ENCODE measurements at places on chromosomes 4 and X.
A peak's percentile ranks its signal among the peaks of the same experiment; 100 is the strongest.

DNA sequence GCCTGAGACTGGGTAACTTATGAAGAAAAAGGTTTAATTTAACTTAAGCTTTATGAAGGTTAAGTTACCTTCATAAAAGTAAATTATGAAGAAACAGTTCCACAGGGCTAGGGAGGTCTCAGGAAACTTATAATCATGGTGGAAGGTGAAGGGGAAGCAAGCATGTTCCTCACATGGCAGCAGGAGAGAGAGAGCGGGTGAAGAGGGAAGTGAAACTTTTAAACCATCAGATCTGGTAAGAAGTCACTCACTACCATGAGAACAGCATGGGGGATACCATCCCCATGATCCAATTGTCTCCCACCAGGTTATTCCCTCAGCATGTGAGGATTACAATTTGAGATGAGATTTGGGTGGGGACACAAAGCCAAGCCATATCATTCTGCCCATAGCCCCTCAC is 944.7 kb upstream of the NDST4 start:
- H3K36me3 ChIP-seq: no peaks in the 10 kb centered on the region
- H3K27me3 ChIP-seq: no peaks in the 10 kb centered on the region
- DNase-seq: no peak
- no peak overlapping the region for H3K27ac ChIP-seq
- no peak overlapping the region for H3K4me3 ChIP-seq

DNA sequence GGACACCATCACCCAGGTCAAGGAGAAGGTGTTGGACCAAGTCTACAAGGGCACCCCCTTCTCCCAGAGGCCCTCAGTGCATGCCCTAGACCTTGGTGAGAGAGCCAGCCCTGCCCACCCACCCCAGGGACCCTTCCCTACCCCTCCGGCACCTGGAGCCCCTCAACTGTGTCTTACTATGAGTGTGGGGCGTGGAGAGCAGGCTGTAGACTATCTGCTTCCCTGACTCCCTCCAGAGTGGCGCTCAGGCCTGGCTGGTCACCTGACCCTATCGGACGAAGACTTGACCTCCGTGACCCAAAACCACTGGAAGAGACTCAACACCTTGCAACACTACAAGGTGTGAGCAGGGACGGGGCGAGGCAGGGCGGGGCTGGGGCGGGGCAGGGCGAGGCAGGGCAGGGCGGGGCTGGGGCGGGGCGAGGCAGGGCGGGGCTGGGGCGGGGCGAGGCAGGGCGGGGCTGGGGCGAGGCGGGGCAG is 4.7 kb upstream of the SRPK3 start:
- peaks cover 17% of the 10 kb centered on the region for H3K36me3 ChIP-seq
- H3K4me3 ChIP-seq: no peak overlapping the region
- H3K27ac ChIP-seq: no peak overlapping the region

DNA sequence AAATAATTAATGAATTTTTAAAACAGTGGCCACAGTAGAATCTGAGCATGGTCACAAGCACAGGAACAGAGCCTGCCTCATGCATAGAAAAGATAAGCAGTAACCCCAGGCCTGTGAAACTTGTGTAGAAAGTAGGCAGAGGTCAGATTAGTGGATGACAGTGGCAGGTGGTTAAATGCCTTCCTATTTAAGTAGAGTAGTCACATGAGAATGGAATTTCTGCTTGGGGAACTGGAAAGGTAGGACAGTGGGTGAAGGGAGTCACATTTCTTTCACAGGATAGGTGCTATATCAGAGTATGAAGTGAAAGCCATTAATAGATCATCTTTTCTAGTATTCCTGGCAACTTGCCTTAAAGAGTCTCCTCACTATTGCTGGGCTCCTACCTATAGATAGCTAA is 34.9 kb upstream of the ASB12 start:
- no peaks in the 10 kb centered on the region for H3K27me3 ChIP-seq
- H3K4me1 ChIP-seq: no peaks in the 10 kb centered on the region
- H3K4me3 ChIP-seq: no peak overlapping the region

GRCh38 chr4:7132730-7133582 is 59.4 kb upstream of the SORCS2 start:
- H3K36me3 ChIP-seq: no peaks in the 10 kb centered on the region
- H3K4me1 ChIP-seq: peaks cover 8% of the 10 kb centered on the region
- H3K27ac ChIP-seq: no peak overlapping the region
- DNase-seq: no peak
- H3K4me3 ChIP-seq: no peak overlapping the region

GRCh38 chr4:75916091-75916661 is 13.9 kb upstream of the PPEF2 start:
- peak; percentile 35 for DNase-seq
- H3K36me3 ChIP-seq: peaks cover 5% of the 10 kb centered on the region
- H3K27me3 ChIP-seq: no peaks in the 10 kb centered on the region
- H3K4me3 ChIP-seq: no peak overlapping the region
- H3K27ac ChIP-seq: peak overlapping the region; percentile 31
- no peaks in the 10 kb centered on the region for H3K4me1 ChIP-seq

GRCh38 chr4:119652998-119653397 is 24.4 kb upstream of the PDE5A start:
- H3K4me1 ChIP-seq: no peaks in the 10 kb centered on the region
- H3K27me3 ChIP-seq: no peaks in the 10 kb centered on the region
- H3K4me3 ChIP-seq: no peak overlapping the region
- H3K36me3 ChIP-seq: no peaks in the 10 kb centered on the region
- no peak for DNase-seq
- no peak overlapping the region for H3K27ac ChIP-seq

- H3K4me1 ChIP-seq: no peaks in the 10 kb centered on the region
- DNase-seq: no peak
- no peaks in the 10 kb centered on the region for H3K27me3 ChIP-seq
- no peak overlapping the region for H3K27ac ChIP-seq
- H3K4me3 ChIP-seq: no peak overlapping the region
- H3K36me3 ChIP-seq: no peaks in the 10 kb centered on the region
Measured at GRCh38 chr4:139934057-139934707, 219.8 kb downstream of the MAML3 start.

DNA sequence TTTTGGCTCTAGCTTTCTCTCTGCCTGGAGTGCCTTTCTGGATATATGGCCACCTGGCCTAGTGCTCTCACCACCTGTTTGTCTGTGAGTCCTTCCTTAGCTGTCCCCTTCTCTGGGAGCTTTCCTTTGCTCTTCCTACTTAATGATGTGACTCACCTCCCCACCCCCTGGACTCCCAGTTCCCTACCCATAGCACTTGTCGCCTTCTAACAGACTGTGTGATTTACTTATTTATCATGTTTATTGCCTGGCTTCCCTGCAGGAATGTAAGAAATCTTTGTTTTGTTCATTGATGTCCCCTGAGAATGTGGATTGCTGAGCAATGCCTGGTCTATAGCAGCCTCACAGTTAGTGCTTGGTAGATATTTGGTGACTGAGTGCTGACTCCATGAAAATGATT is 18.9 kb downstream of the ADD1 start:
- peak; percentile 22 for DNase-seq
- no peak overlapping the region for H3K4me3 ChIP-seq
- H3K4me1 ChIP-seq: peaks cover 40% of the 10 kb centered on the region
- no peak overlapping the region for H3K27ac ChIP-seq
- H3K36me3 ChIP-seq: peaks cover 6% of the 10 kb centered on the region

GRCh38 chr4:54940996-54941865 is 184.2 kb downstream of the KDR start:
- no peaks in the 10 kb centered on the region for H3K4me1 ChIP-seq
- H3K36me3 ChIP-seq: no peaks in the 10 kb centered on the region
- no peak overlapping the region for H3K4me3 ChIP-seq

DNA sequence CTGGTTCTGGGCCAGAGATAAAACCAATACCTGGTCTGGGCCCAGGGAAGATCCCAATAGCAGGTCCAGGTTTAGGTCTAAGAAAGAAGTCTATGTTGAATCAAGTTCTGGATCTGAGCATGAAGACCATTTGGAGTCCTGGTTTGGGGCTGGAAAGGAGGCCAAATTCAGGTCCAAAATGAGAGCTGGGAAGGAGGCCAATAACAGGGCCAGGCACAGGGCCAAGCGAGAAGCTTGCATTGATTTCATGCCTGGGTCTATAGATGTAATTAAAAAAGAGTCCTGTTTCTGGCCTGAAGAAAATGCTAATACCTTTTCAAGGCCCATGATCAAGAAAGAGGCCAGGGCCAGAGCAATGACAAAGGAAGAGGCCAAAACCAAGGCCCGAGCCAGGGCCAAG is 3.4 kb downstream of the GPRASP1 start:
- no peak overlapping the region for H3K4me3 ChIP-seq
- DNase-seq: no peak
- H3K27me3 ChIP-seq: peaks cover 21% of the 10 kb centered on the region
- no peaks in the 10 kb centered on the region for H3K36me3 ChIP-seq

DNA sequence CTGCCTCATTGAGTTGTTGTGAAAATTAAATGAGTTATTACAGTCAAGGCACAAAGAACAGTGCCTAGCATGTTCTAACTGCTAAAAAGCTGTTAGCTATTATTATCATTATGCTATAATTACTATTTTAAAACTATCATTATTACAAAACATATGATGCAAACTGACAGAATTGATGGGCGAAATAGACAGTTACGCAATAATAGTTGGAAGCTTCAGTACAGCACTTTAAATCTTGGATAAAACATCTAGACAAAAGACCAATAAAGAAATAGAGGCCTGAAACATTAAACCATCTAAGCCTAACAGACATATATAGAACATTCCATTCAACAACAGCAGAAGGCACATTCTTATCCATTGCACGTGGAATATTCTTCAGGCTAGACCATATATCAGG is 73.0 kb downstream of the TAB3 start:
- no peak overlapping the region for H3K4me3 ChIP-seq
- H3K4me1 ChIP-seq: no peaks in the 10 kb centered on the region
- no peak for DNase-seq
- H3K27me3 ChIP-seq: no peaks in the 10 kb centered on the region

- no peaks in the 10 kb centered on the region for H3K36me3 ChIP-seq
- H3K4me3 ChIP-seq: no peak overlapping the region
- no peak overlapping the region for H3K27ac ChIP-seq
- no peak for DNase-seq
- H3K4me1 ChIP-seq: no peaks in the 10 kb centered on the region
Measured at GRCh38 chrX:39327255-39327654, 526.0 kb downstream of the MID1IP1 start.

DNA sequence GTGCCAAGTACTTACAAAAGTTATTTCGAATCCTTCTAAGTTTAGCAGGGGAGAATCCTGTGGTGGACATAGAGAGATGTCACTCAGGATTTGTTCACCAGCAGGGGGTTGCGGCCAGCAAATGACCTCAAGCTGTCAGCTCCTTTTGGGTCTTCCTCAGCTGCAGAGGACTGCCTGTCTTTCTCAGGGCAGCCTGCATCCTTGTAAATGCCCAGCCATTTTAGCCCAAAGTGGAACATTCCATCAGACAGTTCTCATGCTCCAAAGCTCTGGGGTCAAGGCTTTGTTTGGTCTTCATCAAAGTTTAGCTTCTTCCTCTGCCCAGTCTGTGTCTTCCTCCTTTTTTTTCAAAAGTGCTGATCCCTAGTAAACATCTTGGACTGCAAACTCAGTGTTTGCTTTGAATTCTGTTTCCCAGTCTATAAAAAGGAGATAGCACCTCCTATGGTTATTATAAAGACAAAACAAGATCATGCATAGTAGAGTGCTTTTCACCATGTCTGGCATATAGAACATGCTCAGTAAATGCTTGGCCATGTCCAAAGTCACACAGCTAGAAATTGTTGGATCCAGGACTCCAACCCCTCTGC is 156.4 kb upstream of the GATB start:
- DNase-seq: no peak
- no peak overlapping the region for H3K27ac ChIP-seq
- no peak overlapping the region for H3K4me3 ChIP-seq
- H3K4me1 ChIP-seq: peaks cover 11% of the 10 kb centered on the region
- H3K27me3 ChIP-seq: no peaks in the 10 kb centered on the region
- H3K36me3 ChIP-seq: no peaks in the 10 kb centered on the region

- H3K27me3 ChIP-seq: no peaks in the 10 kb centered on the region
- peak; percentile 27 for DNase-seq
- H3K4me1 ChIP-seq: peaks cover 8% of the 10 kb centered on the region
- no peak within 1 kb of the TSS for H3K27ac ChIP-seq
- H3K4me3 ChIP-seq: peak within 1 kb of the TSS; percentile 67
Measured at GRCh38 chr4:89307446-89308160, at the start of gene GPRIN3. Gene GPRIN3, minus strand, starts transcription at chr4:89307800. Its CDS starts 57,690 bp downstream, at chr4:89250110.

- no peaks in the 10 kb centered on the region for H3K36me3 ChIP-seq
- no peaks in the 10 kb centered on the region for H3K4me1 ChIP-seq
- no peak for DNase-seq
- no peak overlapping the region for H3K27ac ChIP-seq
Measured at GRCh38 chr4:114137984-114138383, 158.5 kb upstream of the ARSJ start.

GRCh38 chr4:121390335-121390734 is 9.5 kb upstream of the QRFPR start:
- no peaks in the 10 kb centered on the region for H3K36me3 ChIP-seq
- no peak for DNase-seq
- H3K4me3 ChIP-seq: no peak overlapping the region
- no peak overlapping the region for H3K27ac ChIP-seq

DNA sequence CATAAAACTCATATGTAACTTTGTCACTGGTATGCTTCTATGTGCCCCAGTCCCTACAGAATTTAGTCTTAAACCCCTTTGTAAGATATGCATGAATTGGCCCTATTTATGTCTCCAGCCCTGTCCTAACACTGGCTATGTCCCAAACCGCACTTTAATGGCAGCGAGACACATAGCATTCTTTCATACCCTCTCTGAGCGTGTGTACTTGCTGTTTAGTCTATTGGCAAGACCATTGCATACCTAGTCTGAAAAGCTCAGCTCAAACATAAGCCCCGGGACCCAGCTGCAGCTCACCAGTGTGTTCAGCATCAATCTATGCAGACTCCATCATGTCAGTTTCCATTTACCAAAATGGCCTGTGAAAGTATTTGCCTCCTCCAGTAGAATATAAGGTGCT is 1018.4 kb upstream of the TENM3 start:
- no peak overlapping the region for H3K4me3 ChIP-seq
- H3K27me3 ChIP-seq: no peaks in the 10 kb centered on the region
- no peak for DNase-seq
- peaks cover 6% of the 10 kb centered on the region for H3K4me1 ChIP-seq
- H3K27ac ChIP-seq: no peak overlapping the region
- no peaks in the 10 kb centered on the region for H3K36me3 ChIP-seq

DNA sequence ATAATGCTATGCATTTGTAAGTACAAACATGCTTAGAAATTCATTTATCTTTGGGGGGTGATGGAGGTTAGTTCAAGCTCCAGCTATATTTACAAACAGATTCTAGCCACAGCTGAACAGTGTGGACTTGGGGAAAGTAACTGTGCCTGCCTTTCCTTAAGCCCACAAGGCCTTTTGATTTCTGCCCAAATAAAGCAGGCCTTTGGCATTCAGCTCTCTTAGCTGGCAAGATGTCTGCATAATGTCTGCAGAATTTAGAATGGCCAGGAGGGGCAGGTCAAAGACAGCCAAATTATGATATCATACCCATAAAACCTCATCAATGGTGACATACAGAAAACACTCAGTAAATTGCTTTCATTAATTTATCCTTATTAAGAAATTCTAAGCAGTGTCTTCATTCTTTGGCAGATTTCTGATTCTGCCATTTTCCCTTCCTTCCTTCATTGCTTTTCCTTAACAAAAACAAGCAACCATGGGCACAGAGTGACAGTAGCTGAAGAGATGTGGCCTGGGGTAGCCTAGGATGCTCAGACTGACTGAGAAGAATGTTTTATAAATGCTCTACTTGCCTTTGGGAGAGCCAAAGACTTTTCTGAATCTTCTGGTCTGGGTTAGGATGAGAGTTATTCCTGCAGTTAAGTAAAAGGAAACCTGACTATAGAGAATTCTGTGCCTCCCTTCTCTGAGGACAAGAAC is 538.7 kb upstream of the NR3C2 start:
- no peaks in the 10 kb centered on the region for H3K4me1 ChIP-seq
- no peak for DNase-seq
- no peaks in the 10 kb centered on the region for H3K36me3 ChIP-seq
- no peak overlapping the region for H3K27ac ChIP-seq
